ENCODE measurements at places on chromosomes 3 and 15.

GRCh38 chr3:73041537-73041936 lies 19.9 kb upstream of the EBLN2 start:
- no peak for DNase-seq

GRCh38 chr15:42057799-42058646 lies 36.3 kb downstream of the PLA2G4D start:
- DNase-seq = no peak

DNA sequence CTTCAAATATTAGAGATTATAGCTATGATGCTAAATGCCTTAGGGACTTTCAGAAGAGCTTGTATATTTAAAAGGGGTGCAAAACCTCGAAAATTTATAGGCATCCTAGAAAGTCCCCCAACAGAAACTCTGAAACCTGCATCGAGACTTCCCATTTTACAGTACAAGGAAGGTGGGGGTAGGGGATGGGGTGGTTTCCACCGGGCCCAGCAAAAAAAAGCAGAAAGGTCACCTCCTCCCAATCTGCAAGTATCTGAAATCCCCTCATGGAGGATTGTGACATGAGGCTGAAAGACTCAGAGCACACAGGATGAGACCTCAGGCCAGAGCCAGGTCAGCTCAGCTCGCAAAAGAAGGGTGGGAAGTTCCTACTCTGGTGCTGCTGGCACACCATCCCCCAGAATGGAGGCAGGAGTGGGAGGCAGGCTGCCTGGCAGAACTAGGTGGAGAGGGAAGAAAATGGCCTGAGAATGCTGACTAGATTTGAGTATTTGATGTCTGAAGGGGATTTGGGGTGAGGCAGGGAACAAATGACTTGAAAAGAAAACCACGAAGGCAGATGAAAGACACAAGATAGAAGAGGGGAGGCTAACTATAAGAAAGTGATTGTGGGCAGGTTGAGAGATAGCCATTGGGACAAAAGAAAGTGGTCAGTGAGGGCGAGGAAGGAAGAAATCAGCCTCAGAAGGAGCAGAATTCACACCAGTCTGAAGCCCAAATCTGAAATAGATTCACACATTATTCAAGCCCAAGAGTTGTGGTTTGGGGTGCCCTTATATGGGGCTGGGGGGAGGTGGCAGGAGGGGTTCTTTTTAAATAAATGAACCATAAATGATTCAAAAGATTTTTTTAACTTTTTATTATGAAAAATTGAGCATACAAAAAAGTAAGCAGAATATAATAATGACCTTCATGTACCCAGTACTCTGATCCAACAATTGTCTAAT lies 22.5 kb upstream of the TSC22D2 start:
- DNase-seq = no peak

GRCh38 chr15:36050899-36051298 lies 504.9 kb upstream of the DPH6 start:
- no peak for DNase-seq

DNA sequence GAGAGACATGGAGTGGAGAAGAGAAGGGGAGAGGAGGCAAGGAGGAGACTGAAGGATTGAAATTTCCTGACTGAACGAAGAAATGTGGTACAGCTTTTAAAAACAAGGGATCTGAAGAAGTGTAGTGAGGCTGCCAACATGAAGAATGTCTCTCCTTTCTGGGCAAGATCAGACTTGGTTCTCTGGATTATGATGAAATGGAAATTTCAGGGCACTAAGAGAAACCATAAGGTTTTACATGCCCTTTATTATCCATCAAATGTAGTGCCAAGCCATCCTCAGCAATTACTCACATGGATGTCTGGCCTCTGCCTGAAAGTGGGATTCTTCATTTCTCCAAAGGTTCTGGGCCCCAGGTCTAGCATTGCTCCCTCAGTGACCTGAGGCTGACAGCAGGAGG lies 77.6 kb upstream of the CCDC80 start:
- DNase-seq = no peak

DNA sequence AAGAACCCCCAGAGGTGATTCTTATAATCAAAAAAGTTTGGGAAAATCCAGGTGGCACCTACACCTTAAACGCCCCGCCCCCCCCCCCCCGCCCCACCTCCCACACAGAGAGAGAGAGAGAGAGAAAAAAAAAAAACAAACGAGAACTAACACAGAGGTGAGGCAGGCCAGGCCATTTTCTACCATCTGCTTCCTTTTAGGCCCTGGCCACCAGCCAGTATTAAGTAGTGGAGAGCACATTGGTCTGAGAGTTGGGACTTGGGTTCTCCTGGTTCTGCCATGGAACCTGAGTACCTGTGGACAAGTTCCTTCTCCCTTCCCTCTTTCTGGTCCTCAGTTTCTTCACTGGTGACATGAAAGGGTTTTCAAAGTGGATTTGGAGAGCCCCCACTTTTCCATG lies 60.6 kb downstream of the SLC6A11 start:
- no peak for DNase-seq

DNA sequence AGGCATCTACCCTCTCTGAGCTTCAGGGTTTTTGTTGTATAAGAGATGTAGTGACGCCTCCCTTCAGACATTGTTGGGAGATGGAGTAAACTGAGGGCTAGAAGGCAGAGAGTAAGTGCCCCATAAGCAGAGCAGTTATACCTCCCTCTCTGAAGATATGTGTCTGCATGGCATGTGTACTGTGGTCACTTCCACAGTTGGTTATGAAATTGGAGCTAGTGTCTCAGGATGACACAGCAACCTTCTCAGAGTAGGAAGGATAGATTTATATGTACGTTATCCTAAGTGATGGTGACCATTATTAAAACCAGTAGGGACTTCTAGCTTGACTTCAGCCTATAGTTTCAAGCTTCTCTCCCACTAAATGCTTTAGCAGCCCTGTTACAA lies 17.9 kb downstream of the PXK start:
- DNase-seq = no peak

DNA sequence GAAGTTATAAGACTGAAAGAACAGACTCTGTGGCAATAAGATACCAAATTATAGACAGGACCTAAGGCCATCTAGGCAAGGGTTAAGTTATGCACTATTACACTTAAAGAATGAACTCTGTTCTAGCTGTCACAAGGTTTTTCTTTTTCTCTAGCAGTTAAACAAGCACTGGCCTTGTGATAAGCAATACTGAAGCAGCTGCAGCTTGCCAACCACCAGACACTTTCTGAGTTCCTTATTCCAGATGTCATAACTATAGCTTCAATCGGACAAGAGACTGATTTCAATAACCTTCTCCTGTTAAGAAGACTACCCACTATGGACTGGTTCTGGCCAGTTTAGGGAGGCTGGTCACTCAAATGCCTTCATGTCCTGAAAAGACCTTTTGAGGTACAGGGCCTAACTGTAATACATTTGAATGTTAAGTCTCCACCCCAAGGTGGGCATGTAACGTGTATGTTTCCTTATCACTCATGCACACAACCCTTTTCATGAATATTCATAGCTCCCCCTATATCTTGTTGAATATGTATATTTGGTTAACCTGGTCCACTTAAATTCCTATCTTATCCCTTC lies 85.8 kb downstream of the CFAP20DC start:
- DNase-seq = no peak

DNA sequence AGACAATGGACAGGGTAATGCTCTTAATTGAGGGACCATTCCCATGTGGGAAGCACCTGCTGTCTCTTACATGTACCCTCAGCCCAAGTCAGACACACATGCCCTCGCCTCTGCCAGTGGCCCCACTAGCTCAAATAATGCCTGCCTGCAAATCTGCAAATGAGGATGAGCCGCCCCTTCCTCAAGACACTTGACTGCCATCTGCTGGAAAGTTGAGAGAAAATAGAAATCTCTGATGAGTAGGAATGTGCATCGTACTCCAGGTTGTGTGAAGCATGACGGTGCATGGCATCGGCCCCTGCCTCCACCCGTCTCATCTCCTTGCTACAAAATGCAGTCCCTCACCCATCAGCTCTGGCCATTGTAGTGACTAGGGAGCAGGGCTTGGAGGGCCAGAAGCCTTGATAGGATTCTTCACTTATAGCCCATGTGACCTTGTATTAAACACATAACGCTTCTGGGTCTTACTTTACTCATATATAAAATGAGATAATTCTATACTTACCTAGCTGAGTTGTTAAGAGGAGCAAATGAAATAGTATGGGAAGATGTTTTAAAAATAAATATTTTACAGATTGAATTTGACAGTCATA lies 6.3 kb upstream of the SCN5A start:
- DNase-seq = no peak

DNA sequence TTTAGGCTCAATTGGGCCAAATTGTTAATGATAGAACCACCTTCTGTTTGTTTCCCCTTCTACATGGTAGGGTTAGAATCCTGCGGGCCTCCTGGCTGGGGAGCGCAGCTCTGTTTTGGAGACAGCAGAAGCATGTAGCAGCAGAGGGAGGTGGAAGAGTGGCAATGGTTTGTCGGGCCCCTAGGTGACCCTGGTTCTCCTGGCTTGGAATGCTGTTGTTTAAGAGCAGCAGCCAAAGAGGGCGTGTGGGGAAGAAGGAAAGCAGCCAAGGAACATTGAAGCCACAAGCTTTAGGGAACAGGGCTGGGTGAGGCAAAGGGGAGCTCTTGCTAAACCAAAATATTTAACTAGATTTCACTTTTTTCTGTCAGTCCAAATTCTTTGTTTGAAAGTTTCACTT lies 213.7 kb upstream of the NR2E3 start:
- peak; percentile 3 for DNase-seq

Measured in head of caudate nucleus (tissue), 42 donors.